ENCODE measurements at places on chromosomes 12 and 14.

DNA sequence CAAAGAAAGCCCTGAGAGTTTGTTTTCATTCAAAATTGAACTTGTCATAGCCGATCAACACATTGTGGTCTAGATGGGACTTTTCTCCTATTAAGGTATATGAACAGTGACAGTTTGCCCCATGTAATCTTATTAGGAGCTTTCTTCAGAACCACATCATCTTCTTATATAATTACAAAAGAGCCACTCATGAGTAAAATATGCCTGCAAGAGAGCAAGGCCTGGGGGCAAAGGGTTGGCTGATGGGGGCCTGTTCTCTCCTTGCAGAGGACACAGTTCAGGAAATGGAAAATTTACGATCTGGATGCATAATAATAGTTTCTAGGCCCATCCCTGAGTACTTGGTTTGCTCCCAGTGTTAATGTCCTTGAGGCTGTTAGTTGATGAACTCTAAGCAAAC, 87.8 kb downstream of the FLRT2 start:
- DNase-seq, result no peak

GRCh38 chr14:103347091-103347815, 13.2 kb downstream of the EIF5 start:
- no peak for DNase-seq

DNA sequence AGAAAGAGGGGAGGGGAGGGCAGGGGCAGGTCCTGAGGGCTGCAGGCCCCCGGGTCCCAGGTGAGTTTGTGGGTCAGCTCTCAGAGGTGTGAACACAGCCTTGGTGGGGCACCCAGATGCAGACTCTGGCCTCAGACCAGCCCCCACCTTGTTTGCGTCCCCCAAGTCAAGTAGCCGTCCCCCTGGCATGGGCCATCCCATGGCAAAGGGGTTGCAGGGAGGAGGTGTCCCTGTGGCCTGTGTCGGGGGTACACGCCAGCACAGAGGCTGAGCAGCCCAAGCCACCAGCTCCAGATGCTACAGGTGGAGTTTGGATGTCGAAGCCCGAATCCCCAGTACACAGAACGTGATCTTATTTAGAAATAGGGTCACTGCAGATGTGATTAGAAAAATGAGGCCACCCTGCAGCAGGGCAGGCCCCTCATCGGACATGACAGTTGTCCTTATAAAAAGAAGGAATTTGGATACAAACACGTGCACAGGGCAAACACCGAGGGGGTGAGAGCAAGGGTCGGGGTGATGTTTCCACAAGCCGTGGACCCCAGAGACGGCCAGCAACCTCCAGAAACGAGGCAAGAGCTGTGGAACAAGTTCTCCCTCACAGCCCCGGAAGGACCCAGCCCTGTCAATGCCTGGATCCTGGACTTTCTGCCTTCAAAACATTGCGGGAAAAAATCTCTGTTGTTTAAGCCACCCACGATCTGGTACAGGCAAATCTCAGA, 141.2 kb upstream of the C14orf180 start:
- no peak for DNase-seq

DNA sequence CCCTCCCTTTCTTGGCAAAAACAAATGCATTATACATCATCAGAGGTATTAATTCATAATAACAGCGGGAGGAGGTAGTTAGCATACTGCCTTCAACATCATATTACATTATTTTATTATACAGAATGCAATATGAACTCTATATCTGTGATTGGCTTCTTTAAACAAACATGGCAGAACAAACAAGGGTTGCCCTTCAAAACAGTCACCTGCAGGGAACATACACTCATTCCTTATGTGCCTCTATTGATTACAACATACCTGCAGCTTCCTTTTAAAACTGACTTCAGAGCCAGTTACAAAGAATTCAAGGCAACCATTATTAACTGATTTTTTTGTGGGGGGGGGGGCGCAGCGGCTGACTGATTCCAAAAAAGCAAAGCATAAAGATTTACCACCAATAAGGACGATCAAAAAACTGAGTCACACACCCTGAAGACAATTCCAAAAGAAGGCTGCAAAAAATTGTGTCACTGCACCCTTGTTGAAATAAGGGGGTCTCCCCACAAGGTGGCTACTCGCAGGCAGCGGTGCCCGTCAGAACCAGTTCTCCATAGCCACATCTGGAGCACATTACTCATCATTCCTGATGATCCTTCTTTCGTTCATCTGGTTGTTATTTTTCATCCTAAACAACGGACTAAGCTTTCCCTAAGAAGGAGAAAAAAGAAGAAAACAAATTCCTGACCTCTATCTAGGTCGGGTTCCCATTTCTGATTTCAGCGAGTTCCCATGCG, 51.8 kb downstream of the SMUG1 start:
- DNase-seq, result no peak

- DNase-seq, result no peak
Measured at GRCh38 chr14:97267509-97267908, 470.3 kb downstream of the VRK1 start.

- no peak for DNase-seq
Measured at GRCh38 chr12:54859502-54859901, 5.2 kb downstream of the MUCL1 start.

GRCh38 chr12:49800421-49801140, 27.6 kb downstream of the NCKAP5L start:
- DNase-seq, result no peak

DNA sequence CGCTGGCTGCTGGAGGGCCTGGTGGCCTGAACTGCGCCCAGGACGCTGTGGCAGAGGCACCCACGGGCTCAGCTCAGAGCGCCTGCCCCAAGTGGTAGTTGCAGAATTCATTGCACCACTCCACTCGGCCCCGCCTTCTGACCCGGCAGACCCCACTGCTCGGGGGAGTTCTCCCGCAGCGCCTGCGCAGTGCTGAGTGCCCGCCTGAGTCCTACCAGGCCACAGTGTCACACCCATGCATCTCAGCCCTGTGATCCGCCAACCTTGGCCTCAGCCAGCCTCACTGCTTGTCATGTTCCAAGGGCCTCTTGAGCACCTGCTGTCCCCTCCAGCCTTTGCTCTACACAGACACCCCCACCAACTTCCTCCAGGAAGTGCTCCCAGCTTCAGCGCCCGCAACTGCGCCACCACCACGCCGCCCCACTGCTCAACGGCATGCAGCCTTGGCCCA, 12.2 kb downstream of the DEGS2 start:
- no peak for DNase-seq

GRCh38 chr14:87282266-87282665, 710.7 kb downstream of the GALC start:
- DNase-seq, result no peak

GRCh38 chr12:32052212-32052713, 54.4 kb upstream of the BICD1 start:
- no peak for DNase-seq

GRCh38 chr12:56332512-56333196, 1.1 kb downstream of the PAN2 start:
- DNase-seq, result no peak

DNA sequence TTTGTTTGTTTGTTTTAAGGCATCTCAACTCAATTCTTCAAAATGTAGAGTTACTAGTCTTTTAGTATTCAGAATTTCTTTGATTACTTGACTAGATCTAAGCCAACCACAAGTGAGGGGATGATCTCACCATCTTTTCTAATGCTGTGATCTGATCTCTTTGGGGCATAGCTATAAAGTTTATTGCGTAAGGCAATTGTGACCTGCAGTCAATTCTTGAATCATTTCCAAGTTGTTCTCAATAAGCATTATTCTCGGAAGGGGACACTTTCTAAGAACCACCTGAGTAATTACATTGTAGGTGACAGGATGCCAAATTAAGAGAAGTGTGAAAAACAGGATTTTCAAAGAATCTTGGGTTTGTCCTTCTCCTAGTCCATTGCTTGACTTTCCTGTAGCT, 13.1 kb downstream of the DACT1 start:
- no peak for DNase-seq

- no peak for DNase-seq
Measured at GRCh38 chr12:69936214-69936731, 111.2 kb downstream of the MYRFL start.

DNA sequence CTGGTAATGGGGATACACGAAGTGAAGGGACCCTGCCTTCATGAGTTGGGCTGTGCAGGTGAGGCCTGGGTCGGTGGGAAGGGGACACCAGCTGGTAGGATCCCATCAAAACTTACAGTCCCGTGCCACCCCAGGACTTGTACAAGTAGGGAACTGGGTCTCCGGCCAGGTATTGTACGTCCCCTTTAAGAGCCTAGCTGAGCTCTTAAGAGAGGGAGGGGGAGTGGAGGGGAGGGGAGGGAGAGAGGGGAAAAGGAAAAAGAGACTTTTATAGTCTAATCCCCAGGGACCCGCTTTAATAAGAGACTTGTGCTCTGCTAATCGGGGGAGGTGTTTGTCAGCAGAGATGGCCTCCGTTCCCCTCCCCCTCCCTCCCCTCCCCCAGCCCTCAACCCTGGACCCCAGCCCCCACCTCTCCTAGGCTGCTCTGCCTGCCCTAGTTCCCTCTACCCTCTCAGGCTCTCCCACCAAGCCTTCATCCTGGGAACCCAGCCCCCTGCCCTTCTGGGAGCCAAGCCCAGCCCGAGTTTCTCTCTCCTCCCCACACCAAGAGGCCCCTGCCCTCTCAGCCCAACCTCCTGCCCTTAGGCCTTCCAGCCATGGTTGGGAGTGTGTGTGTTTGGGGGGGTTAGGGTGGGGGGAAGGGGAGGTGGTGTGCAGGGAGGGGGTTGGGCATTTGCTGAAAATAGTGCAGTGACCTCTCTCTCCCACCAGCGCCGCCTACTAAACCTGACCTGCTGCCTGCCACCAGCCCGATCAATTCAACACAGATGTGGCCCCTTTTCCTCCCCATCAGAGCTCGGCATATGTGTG, 2.6 kb downstream of the GDF11 start:
- no peak for DNase-seq

DNA sequence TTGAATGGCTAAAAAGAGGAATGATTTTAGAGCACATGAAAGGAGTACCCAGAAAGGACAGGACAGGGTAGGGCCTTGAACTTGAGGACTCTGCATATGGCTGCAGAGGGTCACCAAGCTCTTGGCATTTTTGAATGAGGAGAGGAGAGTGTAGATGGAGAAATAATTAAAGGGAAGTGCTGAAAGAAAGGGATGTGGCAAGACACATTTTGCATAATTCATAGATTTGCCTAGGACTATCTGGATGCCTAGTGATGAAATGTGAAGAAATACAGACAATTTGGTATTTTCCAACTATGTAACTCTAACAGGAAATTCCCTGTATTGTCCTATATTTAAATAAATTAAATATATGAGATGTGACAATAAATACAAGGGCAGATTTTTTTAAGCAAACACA, 27.5 kb upstream of the MDM1 start:
- DNase-seq, result no peak

DNA sequence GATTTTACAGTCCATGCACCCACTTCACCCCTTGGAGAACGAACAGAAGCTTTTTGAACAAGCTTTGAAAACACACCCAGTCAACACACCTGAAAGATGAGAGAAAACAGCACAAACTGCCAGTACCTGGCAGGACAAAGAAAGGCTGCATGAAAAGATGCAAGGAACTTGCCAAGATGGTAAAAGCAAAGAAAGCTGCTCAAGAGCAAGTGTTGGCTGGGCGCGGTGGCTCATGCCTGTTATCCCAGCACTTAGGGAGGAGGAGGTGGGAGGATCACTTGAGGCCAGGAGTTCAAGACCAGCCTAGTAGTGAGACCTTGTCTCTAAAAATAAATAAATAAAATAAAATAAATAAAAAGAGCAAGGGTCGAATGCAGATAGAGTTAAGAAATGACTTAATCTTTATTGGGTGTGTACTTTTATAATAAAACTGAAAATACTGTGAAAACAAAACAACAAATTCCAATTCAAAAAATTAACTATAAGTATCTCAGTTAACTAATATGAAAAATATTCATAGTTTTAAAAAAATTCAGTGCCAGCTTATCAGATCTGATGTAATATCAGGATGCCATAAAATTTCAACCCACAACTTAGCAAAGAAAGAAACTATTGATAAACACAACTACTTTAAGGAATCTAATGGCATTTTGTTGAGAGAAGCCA, 59.2 kb downstream of the HECTD4 start:
- DNase-seq, result no peak

DNA sequence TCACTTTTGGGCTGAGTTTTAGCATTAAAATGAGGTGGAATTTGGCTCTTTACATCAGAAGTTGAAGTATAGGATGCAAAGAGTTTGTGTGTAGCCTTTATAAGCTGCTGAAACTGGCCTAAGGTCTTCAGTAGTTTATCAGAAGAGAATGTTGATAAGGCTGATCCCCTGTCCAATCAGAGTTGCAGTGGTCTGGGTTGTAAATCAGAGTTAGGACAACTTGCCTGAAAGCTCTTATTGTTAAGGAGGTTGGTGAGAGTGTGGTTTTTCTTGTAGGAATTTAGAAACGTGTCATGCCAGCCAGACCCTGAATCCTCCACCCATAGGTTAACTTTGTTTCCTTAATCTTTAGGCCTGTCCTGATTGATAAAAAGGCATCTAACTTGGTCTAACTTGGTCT, 143.5 kb downstream of the ST8SIA1 start:
- no peak for DNase-seq

DNA sequence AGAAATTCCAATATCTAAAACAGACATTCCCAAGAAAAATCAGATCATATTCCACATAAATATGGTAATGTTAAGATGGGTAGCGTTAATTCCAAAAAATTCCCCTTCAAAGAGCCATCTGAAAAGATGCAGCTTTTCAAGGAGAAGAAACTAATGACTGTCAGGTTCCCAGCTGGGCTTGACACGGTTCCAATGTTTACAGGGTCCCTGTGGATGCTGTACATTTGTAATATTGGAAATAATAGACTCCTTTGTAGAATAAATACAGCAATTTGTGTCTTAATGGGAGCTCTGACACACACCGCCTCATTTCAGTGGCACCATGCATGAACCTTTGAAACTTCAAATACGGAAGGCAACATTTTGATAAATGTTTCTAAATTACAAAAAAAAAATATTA, 140.6 kb downstream of the ITPR2 start:
- no peak for DNase-seq

DNA sequence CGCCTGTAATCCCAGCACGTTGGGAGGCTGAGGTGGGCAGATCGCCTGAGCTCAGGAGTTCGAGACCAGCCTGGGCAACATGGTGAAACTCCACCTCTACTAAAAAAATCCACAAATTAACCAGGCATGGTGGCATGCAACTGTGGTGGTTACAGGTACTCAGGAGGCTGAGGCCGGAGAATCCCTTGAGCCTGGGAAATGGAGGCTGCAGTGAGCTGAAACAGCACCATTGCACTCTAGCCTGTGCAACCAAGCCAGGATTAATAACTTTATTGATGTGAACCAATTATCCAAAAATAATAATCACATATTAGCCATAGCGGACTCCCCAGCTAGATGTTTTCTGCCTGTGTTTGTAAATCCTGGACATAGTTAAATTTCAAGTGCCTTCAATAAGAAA, 1.8 kb upstream of the NUDT4 start:
- DNase-seq, result no peak
